ENCODE measurements at places on chromosomes 5 and 9.

- DNase-seq, result peak; percentile 8
These were observed 65.1 kb downstream of the BASP1 start for GRCh38 chr5:17282283-17283120.

DNA sequence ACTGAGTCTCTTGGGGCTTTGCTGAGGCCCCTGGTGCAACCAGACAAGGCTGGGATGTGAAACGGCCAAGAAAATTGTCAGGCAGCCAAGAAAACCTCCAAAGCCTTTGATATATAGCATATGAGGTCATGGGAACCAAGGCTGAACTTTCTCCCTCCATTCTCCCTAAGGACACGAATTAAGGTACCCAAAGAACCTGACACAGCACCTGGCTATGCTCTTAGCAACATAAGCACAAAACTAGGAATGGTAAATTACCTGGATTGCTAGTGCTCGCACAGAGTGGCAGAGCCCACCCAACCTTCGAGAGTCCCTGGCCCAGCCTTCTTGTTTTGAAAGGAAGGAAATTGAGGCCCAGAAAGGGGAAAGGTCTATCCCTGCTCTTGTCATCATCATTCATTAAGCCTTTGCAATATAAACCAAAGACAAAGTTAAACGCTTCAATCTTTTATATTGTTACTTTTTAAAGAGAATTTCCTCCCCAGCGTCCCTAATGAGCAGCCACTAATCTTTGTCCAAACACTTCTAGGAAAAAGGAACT lies 220.0 kb upstream of the NR4A3 start:
- no peak for DNase-seq

DNA sequence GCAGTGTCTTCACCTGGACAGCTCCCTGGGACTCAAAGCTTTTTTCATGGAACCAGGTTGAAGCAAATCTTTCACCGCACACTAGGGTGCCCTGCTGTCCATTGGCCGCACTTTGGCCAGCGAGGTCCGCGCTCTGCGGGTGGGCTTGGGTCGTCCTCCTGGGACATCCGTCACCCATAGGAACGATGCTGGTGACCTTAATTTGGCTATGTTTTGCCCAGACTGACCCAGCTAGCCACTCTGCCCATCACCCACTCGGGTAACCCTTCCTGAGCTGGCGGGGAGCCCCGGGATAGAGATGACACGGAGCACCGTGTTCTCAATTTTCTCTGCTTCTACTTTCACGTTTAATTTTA lies 25.9 kb downstream of the ZDHHC11B start:
- DNase-seq, result no peak

DNA sequence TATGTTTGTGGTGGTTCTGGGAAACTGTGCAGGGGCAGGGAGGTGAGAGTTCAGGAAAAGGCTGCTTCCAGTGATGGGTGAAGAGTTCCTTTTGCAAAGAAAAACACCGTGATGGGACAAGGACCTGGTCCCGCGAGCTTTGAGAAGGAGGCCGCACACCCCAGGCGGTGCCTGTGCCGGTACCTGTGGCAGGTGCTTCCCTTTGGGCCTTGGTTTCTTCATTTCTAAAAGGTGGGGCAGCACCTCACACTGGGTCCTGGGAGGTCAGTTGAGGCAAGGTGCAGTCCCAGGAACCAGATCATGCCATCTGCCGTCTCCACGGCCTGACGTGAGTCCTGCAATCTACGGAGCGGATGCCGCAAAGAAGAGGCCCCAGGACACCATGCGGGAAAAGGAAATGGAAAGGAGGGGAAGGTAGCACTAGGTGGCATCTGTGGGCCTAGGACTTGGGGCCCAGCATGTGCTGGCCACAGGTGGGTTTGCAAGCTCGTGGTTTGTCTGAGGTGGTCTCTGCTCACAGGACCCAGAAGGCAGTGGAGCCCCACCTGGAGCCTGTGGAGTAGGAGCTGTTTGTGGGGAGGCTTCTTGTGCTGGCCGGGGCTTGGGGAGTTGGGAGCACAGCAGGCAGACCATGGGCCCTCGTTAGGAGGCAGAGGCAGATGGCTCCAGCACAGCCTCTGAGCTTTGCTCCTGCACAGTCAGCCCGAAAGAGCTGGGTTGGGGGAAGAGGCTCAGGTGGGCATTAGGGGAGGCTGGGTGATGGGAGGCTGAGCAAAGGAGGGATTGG lies 131.6 kb downstream of the CACNA1B start:
- no peak for DNase-seq

DNA sequence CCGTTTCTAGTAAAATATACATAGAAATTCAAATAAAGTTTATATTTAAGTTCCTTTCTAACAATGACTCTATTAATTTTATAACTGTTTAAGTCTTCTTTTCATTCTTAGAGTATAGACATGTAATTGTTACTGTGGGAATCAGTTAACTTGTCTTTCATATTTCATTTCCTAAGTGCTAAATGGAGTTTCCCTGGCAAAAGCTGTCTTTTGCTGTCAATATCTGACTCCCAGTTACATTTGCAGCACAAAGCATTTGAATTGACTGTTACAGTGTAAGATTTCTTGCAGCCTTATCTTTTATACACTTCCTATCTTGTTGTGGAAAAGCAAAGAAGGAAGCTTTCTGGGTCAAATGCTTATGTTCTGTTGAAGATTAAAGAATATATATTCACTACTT lies 1026.3 kb downstream of the CDH9 start:
- no peak for DNase-seq

DNA sequence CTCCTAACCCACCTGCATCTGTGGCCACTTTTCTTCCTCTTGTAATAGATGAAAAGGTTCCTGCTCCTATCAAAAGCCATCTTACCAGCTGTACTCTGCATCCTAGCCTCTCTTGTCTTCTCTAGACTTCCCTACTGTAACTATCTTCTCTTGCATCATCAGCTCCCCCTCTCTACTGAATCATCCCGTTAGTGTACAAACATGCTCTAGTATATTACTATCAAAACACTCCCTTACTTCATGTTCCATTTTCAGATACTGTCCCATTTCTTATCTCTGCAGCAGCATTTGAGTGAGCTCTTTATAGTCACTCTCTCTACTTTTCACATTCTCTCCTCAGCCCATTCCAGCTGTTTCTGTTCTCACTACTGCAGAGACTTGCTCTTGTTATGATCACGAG lies 2.8 kb downstream of the SRA1 start:
- no peak for DNase-seq

- no peak for DNase-seq
These were observed 22.5 kb upstream of the NINJ1 start for GRCh38 chr9:93156475-93157008.

- no peak for DNase-seq
These were observed 599.3 kb upstream of the TLE4 start for GRCh38 chr9:78972303-78972999.

- DNase-seq, result no peak
These were observed 176.4 kb downstream of the XRCC4 start for GRCh38 chr5:83253720-83254119.

DNA sequence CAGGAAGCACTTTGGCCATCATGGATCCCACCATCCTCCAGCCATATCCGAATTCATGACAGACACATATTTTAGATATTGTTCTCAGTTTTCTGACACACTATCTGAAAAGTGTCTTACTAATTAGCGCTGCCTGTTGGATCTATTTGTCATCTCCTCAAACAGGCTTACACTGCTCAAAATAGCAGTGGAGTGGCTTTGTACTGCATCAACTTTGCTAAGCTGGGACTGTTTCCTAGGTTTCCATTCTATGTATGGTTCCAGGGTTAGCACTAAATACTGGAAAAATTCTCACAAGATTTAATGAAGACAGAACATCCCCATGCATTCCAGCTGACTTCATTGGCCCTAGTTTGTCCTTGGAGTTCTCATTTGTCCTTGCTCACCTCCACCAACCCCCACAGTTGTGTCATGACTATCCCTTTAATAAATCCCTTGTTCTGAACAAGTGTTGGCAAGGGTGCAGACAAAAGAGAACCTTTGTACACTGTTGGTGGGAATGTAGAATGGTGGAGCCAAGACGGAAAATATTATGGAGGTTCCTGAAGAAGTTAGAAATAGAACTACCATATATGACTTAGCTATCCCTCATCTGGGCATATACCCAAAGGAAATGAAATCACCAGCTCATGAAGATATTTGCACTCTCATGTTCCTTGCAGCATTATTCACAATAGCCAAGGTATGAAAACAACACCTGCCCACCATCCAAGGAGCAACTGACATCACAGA lies 136.5 kb upstream of the RAI14 start:
- no peak for DNase-seq

- no peak for DNase-seq
These were observed 130.2 kb upstream of the ADAMTSL1 start for GRCh38 chr9:18343784-18344183.

GRCh38 chr9:126699401-126699881 lies 85.7 kb downstream of the LMX1B start:
- no peak for DNase-seq

- no peak for DNase-seq
These were observed 34.8 kb upstream of the HRH2 start for GRCh38 chr5:175623088-175623487.

DNA sequence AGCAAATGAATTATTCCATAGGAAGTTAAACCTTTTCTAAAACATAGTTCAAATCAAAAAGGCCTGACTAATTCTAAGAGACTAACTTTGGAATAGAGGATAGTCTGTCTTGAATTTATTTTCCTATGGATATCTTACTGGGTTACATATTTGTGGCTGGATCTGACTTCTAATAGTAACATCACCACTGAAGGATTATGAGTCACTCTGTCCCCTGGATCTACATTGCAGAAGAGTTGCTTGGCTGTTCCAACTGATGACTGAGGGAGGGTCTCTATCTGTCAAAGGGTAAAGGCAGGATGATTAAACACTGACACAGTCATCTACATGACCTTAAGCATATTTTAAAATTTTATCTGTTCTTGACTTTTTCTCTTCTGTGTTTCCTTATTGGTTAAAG lies 119.6 kb upstream of the FST start:
- DNase-seq, result peak; percentile 76

DNA sequence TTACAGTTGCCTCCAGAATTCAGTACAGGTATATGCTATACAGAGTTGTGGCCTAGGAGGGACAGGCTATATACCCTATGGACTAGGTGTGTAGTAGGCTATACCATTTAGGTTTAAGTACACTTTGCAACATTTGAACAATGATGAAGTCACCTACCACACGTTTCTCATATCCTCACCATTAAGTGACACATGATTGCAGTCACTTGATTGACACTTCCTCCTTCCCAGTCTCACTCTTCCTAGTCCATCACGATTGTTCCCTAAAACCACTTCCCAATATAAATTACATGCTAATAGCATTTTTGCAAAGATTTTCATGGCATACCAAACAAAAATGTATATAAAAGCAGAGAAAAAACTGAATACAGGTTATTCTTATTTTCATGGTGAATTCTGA lies 312.2 kb downstream of the EPB41L4A start:
- DNase-seq, result no peak

DNA sequence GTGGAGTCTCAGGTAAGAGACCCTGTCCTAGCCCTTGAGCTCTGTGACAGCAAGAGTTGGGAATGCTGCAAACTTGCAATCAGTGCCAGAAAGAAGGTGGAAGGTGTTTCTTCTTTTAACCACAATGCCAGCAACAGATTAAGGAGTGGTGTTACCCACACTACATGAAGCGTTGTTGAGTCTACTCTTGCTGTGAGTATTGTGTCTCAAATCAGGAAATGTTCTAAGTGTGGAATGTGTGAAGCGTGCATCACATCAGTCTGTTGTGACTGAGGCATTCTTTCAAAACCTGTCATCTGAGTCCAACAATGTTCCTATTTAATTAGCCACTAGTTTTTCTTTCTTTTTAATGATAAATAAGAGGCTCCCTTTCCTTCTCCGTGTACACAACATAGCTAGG lies 2.9 kb upstream of the LURAP1L start:
- peak; percentile 6 for DNase-seq

DNA sequence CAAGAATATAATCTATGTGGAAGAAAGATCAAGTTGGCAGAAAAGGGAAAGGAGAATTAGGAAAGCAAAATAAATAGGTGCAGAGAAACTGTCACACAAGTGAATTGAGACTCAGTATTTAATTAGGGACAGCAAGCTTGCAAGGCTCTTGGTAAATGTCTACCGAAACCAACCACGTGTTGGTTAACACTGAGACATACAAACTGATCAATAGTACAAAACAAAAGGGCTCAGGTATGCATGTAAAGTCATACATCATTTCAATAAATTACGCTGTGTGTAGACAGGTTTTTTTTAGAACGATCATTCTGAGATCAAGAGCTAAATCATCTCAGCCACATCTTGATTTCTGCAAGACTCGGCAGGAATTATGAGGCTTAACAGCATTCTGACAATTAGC lies 225.4 kb downstream of the EBF1 start:
- DNase-seq, result no peak

- no peak for DNase-seq
These were observed 38.0 kb downstream of the LRRTM2 start for GRCh38 chr5:138837160-138837559.

- DNase-seq, result no peak
These were observed 12.0 kb downstream of the IFNE start for GRCh38 chr9:21470126-21470525.

- DNase-seq, result peak; percentile 88
These were observed 19.0 kb downstream of the STOM start for GRCh38 chr9:121350993-121351561.

DNA sequence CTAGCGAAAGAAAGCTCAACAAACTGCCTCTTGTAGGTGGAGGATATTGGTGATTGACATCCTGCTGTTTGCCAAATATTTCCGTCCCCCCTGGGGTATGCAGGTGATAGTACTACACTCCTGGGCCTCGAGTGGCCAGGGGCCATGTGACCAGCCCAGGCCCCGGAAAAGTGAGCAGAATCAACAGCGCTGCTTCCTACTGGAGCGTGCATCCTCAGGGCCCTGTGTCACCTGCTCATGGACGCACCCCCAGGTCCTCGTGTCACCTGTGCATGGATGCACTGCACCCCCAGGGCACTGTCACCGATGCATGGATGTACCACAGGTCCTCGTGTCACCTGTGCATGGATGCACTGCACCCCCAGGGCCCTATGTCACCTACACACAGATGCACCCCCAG lies 43.8 kb downstream of the ADAMTS16 start:
- DNase-seq, result no peak

DNA sequence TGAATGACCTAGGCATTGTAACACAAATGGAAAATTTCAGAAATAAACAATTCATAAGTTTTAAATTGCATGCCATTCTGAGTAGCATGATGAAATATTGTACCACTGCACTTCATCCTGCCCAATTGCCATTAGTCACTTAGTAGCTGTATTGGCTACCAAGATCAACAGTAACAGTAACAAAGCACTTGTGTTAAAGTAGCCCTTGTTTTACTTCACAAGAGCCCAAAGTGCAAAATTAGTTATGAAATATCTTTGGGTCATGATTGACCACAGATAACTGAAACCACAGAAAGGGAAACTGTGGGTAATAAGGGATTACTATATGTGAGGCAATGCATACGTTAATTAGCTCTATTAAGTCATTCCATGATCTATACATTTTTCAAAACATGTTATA lies 33.3 kb upstream of the RORB start:
- DNase-seq, result no peak

All from RPMI7951 (cell line).